Stimulated activated CD8-positive, alpha-beta memory T cell treated with anti-CD3 and anti-CD28 coated beads, Interleukin-7, amount 100 ng/mL, for 1 hour (primary cell): ENCODE measurements at places on chromosomes 7 and 10.

DNA sequence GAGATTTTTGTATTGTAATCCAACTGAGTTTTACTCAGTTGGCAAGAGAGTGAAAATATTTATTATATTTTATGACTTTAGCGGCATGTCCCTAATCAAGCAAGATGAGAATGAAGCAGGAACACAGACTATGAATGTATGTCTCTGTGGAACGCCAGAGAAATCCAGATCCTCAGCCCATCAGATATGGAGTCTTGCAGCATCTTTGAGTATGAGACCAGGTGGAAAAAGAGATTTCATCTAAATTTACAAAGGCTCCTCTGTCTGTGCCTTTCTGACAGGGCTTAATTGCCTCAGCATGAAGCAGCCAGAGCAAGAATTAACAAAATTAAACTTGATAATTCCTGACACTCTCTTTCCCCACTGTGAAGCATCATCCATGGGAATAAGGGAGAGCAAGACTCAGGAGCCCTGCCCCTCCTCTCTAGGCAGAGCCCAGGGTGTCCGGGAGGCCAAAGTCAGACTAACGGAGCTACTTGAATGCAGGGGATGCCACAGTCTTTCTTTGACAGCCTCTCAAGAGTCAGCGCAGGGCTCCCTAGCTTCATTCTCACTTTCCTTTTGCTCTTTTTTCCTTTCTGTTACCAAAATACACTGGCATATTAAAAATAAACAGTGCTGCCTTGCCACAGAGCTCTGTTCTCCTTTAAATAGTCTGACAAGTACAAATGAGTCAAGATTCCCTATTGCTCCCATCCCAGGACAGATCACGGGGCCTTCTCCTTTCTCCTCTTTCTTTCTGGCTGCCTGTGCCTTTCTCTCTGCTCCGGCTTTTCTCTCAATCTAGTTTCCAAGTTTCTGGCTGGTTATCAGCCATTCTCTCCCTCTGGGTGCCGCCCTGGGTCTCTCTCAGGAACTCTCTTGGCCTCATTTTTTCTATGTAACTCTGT, 132.2 kb upstream of the INHBA start:
- DNase-seq = no peak

- DNase-seq = no peak
These were observed 12.5 kb upstream of the ARMS2 start for GRCh38 chr10:122441961-122442360.

DNA sequence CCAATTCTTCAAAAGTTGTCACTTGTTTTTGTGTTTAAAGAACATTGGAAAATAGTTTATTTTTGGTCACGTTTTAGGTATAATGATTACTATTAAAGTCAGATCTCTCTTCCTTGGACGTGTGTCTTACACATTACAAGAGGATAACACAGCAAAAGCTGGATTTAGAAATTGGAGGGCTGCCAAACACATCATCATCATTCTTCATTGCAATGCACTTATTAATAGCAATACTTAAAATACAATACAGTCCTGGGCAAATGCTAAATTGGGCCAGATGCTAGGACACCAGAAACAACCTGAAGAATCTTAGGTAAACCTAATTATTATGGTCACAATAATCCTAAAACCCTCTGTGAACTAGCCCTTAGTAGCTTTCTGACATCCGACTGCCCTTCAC, 303.6 kb downstream of the DGKB start:
- no peak for DNase-seq

DNA sequence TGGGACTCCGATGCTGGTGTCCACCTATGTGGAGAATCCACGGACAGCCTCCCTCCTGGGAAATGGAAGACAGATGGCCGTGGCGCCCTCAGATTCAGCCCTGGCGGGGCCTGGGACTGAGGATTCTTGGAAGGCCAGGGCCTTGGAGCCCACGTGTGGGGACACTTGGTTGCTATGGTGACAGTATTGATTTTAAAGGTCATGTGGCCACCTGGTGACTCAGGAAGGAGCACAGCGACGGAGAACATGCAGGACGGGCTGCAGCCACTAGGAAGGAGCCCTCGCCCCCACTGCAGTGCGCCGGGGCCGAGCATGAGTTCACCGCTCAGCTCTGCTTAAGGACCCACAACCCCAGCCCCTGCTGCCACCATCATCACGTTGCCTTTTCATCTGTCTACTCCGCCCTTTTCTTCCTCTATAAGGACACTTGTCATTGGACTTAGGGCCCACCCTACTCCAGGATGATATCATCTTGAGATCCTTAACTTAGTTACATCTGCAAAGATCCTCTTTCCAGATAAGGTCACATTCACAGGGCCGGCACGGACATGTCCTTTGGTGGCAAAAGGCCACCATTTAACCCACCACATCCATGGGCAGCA, 3.7 kb upstream of the STK32C start:
- no peak for DNase-seq

DNA sequence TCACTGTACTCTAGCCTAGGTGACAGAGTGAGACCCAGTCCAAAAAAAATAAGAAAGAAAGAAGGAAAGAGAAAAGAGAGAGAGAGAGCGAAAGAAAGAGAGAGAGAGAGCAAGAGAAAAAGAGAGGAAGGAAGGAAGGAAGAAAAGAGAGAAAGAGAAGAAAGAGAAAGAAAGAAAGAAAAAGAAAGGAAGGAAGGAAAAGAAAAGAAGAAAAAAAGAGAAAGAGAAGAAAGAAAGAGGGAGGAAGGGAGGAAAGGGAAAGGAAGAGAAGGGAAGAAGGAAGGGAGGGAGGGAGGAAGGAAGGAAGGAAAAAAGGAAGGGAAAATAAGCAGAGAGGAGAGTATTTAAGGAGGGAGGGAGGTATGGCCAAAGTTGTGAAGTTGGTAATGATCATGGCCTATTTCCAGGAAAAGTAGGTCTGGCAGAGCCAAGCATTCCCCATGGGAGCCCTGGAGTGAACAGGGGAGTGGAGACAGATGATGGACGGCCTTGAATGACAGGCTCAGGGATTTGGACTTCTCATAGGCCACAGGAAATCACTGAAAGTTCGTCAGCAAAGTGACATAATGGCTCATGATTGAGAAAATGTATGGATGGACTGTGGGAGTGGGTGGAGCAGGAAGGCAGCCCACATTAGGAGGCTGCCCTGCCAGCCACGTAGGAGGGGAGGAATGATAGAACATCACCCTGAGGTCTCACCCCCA, 44.8 kb upstream of the CUX1 start:
- DNase-seq = no peak

- no peak for DNase-seq
These were observed 47.4 kb downstream of the PRPF18 start for GRCh38 chr10:13634207-13634606.

- DNase-seq = no peak
These were observed 344.2 kb upstream of the ADARB2 start for GRCh38 chr10:2081501-2081900.

GRCh38 chr7:158028290-158028941, 559.2 kb downstream of the PTPRN2 start:
- no peak for DNase-seq
